Right renal pelvis (tissue), 4 donors: ENCODE measurements at places on chromosomes 6 and 20.

DNA sequence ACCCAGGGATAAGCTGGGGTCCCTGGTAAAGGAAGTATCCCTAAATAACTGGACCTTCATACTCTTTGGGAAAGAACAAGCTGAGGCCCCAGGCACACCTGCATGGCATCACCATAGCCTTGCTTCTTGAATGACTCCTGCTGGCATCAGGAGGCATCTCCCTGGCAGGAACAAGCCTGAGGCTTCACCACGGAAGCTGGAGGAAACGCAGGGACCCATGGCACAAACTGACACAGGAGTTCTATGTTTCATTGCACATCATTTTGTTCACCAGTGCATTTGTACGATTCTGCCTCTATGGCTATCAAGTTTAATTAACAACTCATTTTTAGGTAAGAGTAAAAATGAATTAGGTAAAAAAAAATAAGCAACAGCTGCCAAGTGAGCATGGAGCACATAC is 619 bp upstream of the PDE7B start:
- DNase-seq, result no peak

GRCh38 chr20:37670351-37670791 is 23.5 kb upstream of the CTNNBL1 start:
- no peak for DNase-seq

- no peak for DNase-seq
Observed at GRCh38 chr20:6829510-6830116, 62.1 kb downstream of the BMP2 start.

- no peak for DNase-seq
Observed at GRCh38 chr20:54624706-54625390, 149.5 kb downstream of the DOK5 start.

GRCh38 chr6:168031411-168031971 is 34.0 kb downstream of the KIF25 start:
- no peak for DNase-seq

DNA sequence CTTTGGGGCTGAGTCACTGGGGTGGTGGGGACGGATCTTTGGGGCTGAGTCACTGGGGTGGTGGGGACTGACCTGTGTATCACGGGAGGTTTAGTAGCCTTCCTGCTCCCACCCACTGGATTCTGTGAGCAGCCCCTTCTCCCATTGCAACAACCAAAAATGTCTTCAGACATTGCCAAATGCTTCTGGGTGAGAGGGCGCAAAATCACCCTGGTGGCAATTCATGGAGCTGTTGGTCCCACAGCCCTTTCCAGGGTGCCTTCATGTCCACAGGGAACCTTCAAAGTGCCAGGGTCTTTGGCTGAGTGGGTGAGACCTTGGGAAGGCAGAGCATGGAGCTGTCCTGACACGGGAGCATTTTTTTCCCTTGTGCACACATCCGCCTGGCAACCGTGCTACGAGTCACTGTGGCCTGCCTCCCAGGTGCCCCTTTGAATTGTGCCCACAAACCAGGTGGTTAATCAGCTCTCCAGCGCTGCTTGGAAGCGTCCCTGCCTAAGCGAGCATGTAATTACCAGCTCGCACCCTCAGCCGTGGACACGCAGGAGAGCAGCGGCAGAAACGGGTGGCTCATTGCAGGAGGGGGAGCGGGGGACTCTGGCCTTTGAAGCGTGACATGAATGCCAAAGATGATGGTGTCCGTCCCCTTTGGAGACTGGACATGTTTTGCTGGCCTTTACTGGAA is 27.4 kb upstream of the APCDD1L start:
- no peak for DNase-seq

GRCh38 chr6:96864216-96865054 is 27.2 kb upstream of the GPR63 start:
- no peak for DNase-seq

GRCh38 chr6:116836606-116837342 is 7.9 kb upstream of the GPRC6A start:
- DNase-seq, result no peak

DNA sequence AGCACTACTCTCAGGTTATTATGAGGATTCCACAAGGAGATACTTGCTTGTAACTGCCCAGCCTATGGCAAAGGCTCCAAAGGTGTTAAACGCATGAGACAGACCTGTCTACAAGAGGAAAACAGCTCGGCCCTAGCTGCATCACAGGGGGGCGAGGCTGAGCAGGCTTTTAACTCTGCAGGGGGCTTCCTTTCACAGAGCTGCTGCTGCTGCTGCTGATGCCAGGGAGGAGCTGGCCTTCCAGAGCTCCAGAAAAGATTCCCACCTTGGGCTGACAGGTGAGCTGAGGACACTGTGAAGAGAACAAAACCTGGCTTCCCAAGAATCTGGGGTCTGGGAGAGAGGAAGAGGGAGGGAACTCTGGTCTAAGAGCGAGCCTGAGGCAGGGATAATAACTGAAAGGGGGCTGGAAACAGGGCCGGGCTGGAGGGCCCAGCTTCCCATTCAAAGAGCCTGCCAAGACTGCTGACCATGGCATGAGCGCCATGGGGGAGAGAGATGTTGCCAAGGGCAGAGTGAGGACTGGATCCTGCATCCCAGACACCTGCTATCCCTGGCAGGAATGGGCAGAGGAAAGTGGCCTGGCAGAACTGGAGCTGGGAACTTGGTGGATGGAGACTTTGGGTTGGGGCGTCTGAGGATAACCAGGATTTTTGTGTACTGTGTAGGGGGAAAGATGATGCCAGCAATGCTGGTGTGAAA is 211.1 kb upstream of the LRFN2 start:
- DNase-seq, result no peak

- no peak for DNase-seq
Observed at GRCh38 chr6:119444642-119445557, 95.3 kb upstream of the MAN1A1 start.

DNA sequence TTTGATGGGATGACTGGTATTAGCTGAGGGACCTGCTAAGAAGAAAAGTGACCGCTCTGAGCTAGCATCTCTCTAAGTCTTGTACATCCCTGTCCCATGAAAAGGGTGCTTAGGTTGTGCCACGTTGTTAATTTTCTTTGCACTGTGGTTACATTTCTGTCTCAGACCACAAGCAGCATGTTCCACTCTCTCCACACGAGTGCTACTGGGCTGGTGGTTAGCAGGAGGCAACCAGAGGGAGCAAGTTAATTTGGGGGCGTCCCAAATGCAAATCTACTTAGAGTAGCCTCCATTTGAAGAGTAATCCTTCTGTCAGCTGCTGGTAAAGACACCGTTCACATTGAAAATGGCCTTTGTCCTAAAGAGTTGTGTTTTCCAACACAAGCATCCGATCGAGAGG is 3.4 kb upstream of the SCML4 start:
- DNase-seq, result no peak

DNA sequence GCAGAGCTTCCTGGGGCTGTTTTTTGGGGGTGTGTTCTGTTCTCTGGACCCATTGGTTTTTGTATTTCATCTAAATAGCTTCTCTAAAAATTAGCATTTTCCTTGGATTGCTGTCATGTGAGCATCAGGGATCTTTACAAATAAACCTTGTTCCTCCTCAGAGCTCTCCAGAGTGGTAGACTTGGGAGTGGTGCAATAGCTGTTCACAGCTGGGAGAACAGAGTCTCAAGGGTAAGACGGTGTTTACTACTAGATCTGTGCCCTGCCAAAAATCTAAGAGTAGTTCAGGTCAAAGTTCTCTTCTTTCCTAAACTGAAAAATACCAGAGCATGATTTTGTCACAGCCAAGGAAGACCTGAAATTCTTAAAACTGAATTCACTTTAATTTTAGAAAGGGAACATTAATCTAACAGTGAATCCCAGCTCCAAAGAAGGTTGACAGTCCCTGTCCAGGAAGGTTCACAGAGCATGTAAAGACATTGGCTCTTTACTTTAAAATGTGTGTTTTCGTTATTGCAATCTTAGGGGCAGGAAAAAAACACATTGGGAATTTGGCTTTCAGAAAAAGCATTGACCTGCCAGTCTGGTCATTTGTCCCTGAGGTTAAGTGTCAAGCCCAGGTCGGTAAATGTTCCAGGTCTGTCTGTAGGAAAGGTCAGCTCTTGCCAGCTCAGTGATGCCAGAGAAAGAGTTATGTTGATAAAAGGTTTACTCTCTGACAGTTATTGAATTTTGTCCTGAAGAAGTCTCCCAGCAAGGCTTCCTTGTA is 43.3 kb downstream of the VAPB start:
- no peak for DNase-seq

DNA sequence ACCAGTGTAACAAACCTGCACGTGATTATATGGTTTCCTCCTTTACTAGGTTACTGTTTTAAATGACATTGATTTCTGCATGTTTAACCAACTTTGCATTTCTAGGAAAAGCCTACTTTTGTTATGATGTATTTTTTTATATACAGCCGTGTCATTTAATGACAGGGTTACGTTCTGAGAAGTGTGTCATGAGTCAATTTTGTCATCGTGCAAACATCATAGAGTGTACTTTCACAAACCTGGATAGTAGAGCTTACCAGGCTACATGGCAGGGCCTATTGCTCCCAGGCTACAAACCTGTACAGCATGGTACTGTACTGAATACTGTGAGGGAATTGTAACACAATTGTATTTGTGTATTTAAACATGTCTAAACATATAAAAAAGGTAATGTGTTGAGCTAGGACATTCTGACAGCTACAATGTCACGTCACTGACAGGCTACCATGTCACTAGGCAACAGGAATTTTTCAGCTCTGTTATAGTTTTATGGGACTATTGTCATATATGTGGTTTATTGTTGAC is 205.3 kb downstream of the PRL start:
- no peak for DNase-seq

GRCh38 chr6:43096451-43097097 is 20.5 kb downstream of the PTK7 start:
- DNase-seq, result no peak

- DNase-seq, result no peak
Observed at GRCh38 chr20:549722-550496, 6.3 kb upstream of the CSNK2A1 start.

DNA sequence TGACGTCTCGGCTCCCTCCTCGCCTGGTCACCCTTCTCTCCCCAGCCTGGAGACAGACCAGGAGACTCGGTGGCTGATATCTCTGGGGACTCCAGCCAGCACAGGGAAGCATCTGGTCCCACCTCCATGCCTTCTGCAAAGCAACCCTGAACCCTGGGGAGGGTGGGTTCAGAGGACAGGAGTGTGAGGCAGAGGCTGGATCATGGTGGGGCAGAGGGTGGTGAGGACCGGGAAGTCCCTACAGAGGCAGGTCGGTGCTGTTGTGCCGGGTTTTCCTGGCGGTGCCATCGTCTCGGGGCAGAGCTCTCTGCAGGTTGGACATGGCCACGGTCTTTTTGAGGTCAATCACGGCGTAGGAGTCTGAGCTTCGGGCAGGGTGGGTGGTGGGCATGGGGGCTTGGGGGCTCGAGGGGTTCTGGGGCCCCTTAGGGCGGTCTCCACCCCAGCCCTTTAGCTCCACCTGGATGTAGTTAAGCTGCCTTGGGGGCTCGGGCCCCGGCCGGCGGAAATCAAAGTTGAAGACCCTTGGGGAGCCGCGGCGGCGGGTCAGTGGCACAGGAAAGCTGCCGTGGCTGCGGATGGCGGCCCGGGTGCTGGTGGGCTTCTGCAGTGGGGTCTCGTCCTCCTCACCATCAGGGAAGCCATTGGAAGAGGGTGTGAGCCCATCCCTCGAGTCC is 9.2 kb downstream of the FRS3 start:
- no peak for DNase-seq

DNA sequence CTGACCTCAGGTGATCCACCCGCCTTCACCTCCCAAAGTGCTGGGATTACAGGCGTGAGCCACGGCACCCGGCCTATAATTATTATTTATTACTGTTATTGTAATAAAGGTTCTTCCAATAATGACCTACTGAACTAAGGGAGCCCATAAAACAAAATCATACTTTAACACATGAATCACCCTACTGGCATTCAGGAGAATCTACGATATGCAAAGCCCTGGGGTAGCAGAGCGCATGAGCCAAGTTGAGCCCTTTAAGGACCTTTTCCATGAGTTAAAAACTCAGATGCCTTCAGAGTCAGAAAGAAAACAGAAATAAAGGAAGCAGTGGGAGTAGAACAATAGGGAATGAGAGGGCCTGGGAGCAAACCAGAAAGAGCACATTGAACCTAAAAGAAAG is 41.5 kb downstream of the SNRPB start:
- no peak for DNase-seq

DNA sequence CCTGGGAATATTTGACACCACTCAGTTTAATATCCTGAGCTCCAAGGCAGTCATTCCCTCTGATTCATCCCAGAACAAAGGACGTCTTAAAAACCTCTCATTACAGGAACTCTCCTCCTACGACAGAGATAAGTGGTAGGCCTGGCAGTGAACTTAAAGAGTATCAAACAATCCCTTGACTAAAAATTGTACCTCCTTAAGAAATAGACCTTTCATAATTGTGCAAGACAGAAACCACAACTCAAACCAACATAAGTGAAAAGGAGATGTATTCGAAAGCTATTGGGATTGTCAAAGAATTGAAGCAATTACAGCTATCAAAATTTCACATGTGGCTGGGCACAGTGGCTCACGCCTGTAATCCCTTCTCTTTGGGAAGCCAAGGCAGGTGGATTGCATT is 19.1 kb upstream of the BNIP5 start:
- no peak for DNase-seq

- DNase-seq, result no peak
Observed at GRCh38 chr20:62393830-62394229, 6.9 kb downstream of the RPS21 start.

GRCh38 chr6:43718387-43719105 is 31.0 kb upstream of the MRPS18A start:
- no peak for DNase-seq

- no peak for DNase-seq
Observed at GRCh38 chr20:7411075-7411474, 529.2 kb downstream of the HAO1 start.

DNA sequence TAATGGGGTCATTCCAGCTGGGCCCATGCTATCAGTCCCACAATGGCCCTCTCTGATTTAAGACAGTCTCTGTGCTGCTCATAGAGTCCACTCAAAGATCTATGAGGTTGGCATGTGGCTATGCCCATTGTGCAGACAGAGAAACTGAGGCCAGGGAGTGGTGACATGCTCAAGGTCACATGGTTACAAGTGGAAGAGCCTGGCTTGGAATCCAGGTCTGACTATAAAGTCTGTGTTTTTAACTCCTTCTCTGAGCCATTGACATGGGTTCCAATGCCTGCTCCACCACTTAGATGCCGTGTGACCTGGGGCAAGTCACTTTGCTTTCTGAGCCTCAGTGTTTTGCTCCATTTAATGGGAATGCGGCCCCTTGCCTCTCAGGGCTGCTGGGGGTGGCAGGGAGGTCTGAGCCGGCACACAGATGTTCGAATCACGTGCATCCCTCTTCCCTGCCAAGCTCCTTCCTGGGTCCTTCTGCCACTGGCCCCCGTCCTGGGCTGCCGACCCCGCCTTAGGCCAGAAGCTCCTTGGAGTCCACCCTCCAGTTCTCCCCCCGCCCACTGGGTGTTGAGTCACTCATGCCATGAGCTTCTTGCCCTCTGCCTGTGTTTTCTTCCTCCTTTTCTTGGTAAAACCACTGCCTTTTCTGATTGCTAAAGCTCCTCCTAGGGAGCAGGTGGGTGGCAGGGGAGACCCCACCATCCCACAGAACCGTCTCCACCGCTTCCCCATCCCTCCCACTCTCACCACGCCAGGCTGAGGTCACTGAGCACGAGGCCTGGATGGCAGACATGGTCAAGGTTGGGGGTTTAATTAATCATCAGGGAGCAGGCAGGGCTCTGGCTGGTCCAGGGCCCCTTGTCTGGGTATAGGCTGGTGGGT is 35.7 kb downstream of the CEBPB start:
- no peak for DNase-seq

GRCh38 chr6:144346719-144347447 is 61.7 kb downstream of the UTRN start:
- DNase-seq, result no peak
